ENCODE measurements at places on chromosomes 3 and 15.

GRCh38 chr15:80660119-80660518 lies 35.0 kb upstream of the ABHD17C start:
- DNase-seq: no peak

DNA sequence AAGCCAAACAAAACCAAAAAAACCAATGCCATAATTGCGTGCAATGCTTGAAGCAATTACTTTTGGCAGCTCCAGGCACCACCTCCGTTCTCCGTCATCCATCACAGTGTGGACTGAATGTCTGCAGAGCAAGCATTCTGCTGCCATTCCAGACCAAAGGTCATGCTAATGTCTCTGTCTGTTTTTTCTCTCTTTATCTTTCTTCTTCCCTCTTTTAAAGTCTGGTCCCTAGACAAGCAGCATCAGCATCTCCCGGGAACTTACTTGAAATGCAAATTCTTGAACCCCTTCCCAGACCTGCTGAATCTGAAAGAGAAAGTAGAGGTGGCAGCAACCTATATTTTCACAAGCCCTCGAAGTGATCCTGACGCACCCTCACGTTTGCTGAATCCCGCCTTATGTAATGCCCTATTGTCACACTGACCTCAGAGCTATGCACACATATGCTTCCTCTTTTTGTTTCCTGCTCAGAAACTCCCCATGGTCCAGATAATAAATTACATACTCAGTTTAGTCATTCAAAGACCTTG lies 297.3 kb upstream of the PROK2 start:
- DNase-seq: no peak

- no peak for DNase-seq
Observed at GRCh38 chr3:140972833-140973232, 31.2 kb downstream of the SLC25A36 start.

GRCh38 chr3:50971487-50971924 lies 296.8 kb downstream of the DOCK3 start:
- DNase-seq: no peak

DNA sequence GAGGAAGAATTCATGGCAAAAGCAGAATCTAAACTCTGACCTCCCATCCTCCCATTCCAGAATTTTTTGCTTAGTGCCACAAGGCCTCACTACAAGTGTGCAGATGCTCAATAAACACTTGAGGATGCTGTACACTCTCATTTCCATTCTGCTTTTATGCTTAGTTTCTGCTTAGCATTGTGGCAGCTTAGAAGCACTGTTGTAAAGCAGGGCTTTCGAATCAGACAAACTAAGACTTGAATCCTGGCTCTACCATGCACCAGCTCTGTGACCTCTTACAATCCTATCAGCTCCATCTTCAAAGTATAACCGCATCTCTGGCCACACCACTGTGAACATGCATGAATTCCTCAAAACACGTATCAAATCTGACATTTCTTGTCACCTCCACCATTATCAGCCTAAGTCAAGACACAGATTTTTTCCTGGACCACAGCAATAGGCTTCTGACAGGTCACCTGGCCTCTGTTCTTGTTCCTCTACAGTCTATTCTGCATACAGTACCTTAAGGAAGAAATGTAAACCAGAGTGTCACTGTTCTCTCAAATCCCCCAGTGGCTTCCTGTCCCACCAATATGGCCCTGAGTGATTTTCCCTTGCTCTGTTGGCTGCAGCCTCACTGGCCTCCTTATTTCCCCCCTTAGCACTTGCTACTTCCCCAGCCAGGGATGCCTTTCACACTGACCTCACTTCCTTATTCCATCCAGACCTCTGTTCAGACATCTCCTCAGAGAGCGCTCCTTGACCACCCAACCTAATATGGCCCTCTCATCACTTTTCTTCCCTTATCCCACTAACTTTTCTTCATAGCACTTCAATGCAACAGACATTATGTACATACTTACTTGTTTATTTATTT lies 8.1 kb upstream of the PHC3 start:
- no peak for DNase-seq
